Caco-2 (cell line): ENCODE measurements at places on chromosomes 6 and 20. TPM values are rescaled to one million over a fixed set of nuclear protein-coding genes. Genes with fewer than 3 reads are reported as not detected.
A peak's percentile ranks its signal among the peaks of the same experiment; 100 is the strongest.

- no peak overlapping the region for H3K27ac ChIP-seq
- no peaks in the 10 kb centered on the region for H3K27me3 ChIP-seq
- no peak overlapping the region for H3K4me3 ChIP-seq
- H3K4me1 ChIP-seq, result peaks cover 33% of the 10 kb centered on the region
- peaks cover 3% of the 10 kb centered on the region for H3K36me3 ChIP-seq
Measured at GRCh38 chr6:41937861-41938574, 3.6 kb downstream of the CCND3 start.

DNA sequence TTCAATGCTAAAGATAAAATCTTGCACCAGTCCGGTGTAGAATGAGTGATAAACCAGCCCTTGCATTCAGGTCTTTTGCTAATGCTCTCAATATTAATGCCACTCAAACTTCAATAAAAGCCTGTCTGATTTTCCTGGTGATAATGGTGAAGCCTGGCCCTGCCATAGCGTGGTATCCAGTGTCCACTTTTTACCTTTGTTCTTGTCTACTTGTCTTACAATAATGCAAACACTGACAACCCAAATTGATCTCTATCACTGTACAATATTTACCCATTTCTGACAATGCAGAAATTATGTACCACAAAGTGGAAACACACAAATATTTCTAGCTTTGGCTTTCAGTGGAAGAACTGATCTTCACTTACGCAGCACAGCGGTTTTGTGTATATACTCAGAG, 189.1 kb downstream of the ZDHHC14 start:
- H3K27ac ChIP-seq, result no peak overlapping the region
- no peaks in the 10 kb centered on the region for H3K36me3 ChIP-seq
- no peak overlapping the region for H3K4me3 ChIP-seq
- no peak for DNase-seq

DNA sequence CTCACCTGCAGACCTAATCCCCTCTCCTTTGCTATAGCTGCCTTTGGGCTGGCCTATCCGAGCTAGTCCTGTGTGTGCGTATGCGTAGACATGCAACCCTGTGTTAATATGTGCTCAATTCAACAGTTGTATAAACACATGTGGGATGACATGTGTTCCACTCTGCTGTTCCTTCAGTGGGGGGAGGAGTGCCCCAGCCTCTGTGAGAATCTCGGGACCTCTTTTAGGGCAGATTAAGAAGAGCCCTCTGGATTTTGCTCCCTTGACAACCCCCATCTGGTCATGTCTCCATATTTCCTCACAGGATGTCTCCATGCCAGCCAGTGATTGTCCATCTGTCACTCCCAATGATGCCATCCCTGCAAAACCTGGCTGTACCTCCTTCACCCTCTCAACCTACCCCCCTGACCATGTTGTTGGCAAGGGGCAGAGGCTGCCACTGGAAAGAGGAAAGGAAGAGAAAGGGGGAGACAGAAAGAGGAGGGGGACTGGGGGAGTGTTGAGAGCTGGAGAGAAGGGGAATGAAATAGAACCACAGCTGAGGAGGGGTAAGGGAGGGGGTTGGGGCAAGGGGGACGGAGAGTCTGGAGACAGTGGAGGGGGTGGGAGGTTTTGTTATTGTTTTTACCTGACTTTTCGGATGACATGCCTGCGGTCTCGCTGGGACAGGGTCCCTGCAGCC, 417 bp downstream of the PRRT1 start:
- peaks cover 40% of the 10 kb centered on the region for H3K4me1 ChIP-seq
- H3K36me3 ChIP-seq, result peaks cover 1% of the 10 kb centered on the region; the same call in 1 of the 2 replicates
- peak overlapping the region; percentile 96 for H3K27ac ChIP-seq
- no peak for DNase-seq
- H3K4me3 ChIP-seq, result no peak overlapping the region

DNA sequence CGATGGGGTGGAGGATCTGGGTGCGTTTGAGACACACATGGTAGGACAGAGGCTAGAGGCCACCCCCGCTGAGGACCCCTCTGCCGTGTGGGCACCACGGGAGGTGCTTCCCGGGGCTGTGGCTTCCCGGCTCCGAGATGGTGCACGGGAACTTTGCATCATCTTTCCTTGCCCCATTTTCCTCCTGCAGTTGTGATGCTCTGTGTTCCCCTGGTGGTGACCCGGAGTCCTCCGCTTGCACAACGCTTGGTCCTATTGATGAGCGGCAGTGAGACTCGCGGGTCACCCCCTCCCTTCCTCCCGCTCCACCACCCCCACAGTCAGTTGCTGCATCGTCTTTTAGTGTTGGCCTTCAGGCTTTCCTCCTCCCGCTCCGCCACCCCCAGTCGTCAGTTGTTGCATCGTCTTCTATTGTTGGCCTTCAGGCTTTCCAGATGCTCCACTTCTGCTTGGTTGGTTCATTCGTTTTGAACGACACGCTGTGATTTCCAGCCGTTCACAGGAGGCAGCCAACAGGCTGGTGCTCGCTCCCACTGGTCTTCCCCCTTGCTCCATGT, 37.3 kb downstream of the PYGB start:
- H3K27ac ChIP-seq, result no peak overlapping the region
- H3K4me1 ChIP-seq, result no peaks in the 10 kb centered on the region
- H3K27me3 ChIP-seq, result no peaks in the 10 kb centered on the region
- H3K36me3 ChIP-seq, result no peaks in the 10 kb centered on the region
- DNase-seq, result no peak

- H3K4me1 ChIP-seq, result no peaks in the 10 kb centered on the region
- no peak overlapping the region for H3K4me3 ChIP-seq
- no peak for DNase-seq
- no peaks in the 10 kb centered on the region for H3K27me3 ChIP-seq
Measured at GRCh38 chr20:60632391-60633262, 619.4 kb upstream of the CDH4 start.

DNA sequence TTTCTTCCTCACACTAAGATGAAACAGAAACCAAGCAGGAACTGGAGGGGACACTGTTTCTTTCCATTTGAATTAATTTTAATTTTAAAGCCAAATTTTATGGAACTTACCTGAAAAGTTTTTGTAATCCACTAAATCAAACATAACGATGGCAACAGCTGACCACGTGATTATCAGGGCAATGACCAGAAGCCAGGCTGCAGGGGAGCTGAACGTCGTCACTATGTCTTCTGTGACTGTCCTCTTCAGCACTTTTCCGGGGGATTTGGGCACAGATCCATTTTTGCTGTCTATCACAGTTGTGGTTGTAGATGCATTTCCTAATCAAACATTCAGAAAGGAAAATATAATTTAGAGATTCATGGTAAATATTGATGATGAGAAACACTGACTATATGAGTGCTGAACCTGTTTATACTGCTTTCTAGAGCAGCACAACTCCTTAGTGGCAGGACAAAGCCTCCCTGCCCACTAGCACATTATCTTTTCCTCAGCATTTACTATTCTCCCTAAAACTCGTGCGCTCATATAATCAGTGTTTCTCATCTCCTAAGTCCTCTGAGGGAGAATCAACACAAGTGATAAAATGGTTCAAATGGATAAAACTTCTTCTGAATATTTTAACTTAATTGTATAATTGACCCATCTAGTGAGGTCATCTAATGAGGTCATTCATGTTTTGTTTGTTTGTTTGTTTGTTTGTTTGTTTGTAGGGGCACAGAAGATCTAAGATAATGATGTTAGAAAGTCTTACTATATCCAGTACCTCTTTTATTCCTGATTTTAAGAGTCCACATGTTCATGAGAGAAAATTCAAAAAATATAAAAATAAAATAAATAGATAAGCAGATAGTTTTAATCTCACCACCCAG, 65.7 kb downstream of the TRDN start:
- DNase-seq, result no peak
- no peaks in the 10 kb centered on the region for H3K36me3 ChIP-seq
- no peaks in the 10 kb centered on the region for H3K27me3 ChIP-seq
- H3K27ac ChIP-seq, result no peak overlapping the region
- no peak overlapping the region for H3K4me3 ChIP-seq
- 0 out of 2 replicates have a peak, but pooled peaks cover 3% of the 10 kb centered on the region for H3K4me1 ChIP-seq

Gene ELOVL2
- total RNA-seq, result not detected in 2 replicates

- H3K27me3 ChIP-seq, result no peaks in the 10 kb centered on the region
- no peaks in the 10 kb centered on the region for H3K36me3 ChIP-seq
- peaks cover 9% of the 10 kb centered on the region for H3K4me1 ChIP-seq
- DNase-seq, result no peak
- peak overlapping the region; percentile 17 for H3K27ac ChIP-seq
- H3K4me3 ChIP-seq, result no peak overlapping the region
Measured at GRCh38 chr20:58331961-58332551, 22.5 kb downstream of the RAB22A start.

Gene LAMP5
- not detected in 2 replicates for total RNA-seq

DNA sequence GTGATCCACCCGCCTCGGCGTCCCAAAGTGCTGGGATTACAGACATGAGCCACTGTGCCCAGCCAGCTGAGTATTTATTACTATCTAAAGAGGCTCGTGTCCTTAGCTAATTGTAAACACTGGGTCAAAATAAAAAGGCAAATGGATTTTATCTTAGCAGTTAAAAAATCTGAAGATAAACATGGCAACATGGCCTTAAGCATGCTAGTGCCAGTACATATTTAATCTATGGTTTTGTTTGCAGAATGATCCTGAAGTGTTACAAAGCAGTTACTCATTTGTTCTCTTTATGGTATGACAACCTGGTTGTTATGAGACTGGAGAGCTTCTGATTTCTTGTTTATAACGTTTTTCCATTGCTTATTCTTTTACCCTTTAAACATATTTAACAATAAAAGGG, 3.9 kb upstream of the KIAA0408 start:
- H3K4me3 ChIP-seq, result no peak overlapping the region
- no peaks in the 10 kb centered on the region for H3K36me3 ChIP-seq
- no peak for DNase-seq
- H3K27me3 ChIP-seq, result no peaks in the 10 kb centered on the region
- no peak overlapping the region for H3K27ac ChIP-seq

Gene POM121L2
- total RNA-seq, result not detected in 2 replicates

GRCh38 chr6:54681267-54681666, 165.3 kb upstream of the FAM83B start:
- H3K27me3 ChIP-seq, result no peaks in the 10 kb centered on the region
- no peaks in the 10 kb centered on the region for H3K4me1 ChIP-seq
- H3K27ac ChIP-seq, result no peak overlapping the region
- no peak overlapping the region for H3K4me3 ChIP-seq

Gene MUC21
- total RNA-seq, result not detected in 2 replicates

DNA sequence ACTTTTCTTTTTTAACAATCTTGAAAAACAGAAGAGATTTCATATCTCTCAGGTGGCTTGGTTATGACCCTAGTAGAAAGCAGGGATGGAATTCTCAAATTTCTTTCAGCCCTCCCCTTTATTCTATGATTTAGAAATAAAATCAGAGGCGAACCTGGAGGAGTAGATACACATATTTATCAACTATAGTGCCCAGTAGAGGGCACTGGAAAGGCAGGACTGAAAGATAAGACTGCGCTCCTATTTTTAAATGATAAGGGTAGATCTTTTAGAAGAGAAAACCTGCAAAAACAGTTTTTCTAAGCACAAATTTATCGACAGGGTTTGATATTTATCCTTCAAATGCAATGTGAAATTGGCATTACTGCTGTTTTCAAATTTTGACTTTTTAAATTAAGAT, 1296.6 kb downstream of the EPHA7 start:
- no peak overlapping the region for H3K4me3 ChIP-seq
- H3K27ac ChIP-seq, result no peak overlapping the region
- no peaks in the 10 kb centered on the region for H3K36me3 ChIP-seq
- peaks cover 13% of the 10 kb centered on the region for H3K4me1 ChIP-seq
- no peak for DNase-seq

DNA sequence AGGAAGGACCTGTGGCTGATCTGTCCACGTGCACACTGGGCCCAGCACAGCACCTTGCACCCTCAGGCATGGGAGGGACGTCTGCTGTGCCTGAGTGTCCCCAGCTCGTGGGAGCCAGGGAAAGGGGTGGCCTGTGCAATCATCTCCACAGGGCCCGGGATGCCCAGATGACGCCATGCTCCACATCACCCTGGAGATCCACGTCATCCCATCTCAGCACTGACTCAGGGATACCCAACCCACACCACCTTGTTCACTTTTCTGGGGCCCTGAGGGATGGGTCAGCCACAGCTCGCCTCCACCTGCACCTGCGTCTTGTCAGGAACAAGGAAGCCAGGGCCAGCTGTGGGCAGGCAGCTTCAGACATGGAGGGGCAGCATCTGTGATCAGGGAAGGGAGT, 48.2 kb downstream of the RAB44 start:
- H3K4me3 ChIP-seq, result no peak overlapping the region
- no peaks in the 10 kb centered on the region for H3K36me3 ChIP-seq
- H3K27me3 ChIP-seq, result no peaks in the 10 kb centered on the region
- no peak for DNase-seq
- peaks cover 21% of the 10 kb centered on the region for H3K4me1 ChIP-seq

- peaks cover 39% of the 10 kb centered on the region for H3K4me1 ChIP-seq
- no peak overlapping the region for H3K4me3 ChIP-seq
- DNase-seq, result peak; percentile 78
- H3K36me3 ChIP-seq, result no peaks in the 10 kb centered on the region
Measured at GRCh38 chr6:139597771-139598755, 223.6 kb upstream of the CITED2 start.

- H3K4me1 ChIP-seq, result peaks cover 20% of the 10 kb centered on the region
- DNase-seq, result no peak
- no peaks in the 10 kb centered on the region for H3K27me3 ChIP-seq
- no peak overlapping the region for H3K4me3 ChIP-seq
- no peak overlapping the region for H3K27ac ChIP-seq
Measured at GRCh38 chr6:154738551-154738961, 5.3 kb downstream of the SCAF8 start.

Gene TMEM151B
- total RNA-seq, result not detected in 2 replicates
